ENCODE measurements at places on chromosomes 12 and 14. TPM values are rescaled to one million over a fixed set of nuclear protein-coding genes. Genes with fewer than 3 reads are reported as not detected.
A peak's percentile ranks its signal among the peaks of the same experiment; 100 is the strongest.

DNA sequence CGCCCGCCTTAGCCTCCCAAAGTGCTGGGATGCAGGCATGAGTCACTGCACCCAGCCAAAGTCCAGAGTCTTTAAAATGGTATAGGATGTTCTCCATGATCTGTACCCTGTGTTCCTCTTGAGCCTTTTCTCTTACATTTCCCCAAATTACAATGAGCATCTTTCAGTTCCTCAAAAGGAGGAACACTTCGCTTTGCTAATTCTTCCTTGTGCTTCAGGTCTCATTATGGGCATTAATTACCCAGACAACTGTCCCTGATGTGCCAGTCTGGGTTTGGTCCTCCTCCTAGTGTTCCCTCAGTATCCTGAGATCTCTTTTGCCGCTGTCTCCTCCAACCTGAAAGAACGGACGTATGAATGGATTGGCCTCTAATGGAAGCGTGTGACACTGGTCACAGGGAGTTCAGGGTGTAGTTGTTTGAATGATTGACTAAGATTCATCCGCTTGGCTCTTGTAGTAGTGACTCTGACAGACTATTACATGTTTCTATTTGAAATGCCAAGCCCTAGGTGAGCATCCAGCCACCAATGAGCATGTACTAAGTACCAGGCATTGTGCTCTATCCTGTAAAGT lies 8.2 kb downstream of the PRKCH start:
- H3K36me3 ChIP-seq: no peaks in the 10 kb centered on the region
- no peak overlapping the region for H3K27ac ChIP-seq
- H3K4me3 ChIP-seq: no peak overlapping the region
- H3K27me3 ChIP-seq: no peaks in the 10 kb centered on the region
- H3K4me1 ChIP-seq: peaks cover 2% of the 10 kb centered on the region

GRCh38 chr14:101475456-101476257 lies 85.6 kb upstream of the DIO3 start:
- no peak overlapping the region for H3K27ac ChIP-seq
- no peaks in the 10 kb centered on the region for H3K4me1 ChIP-seq
- no peaks in the 10 kb centered on the region for H3K27me3 ChIP-seq
- no peaks in the 10 kb centered on the region for H3K36me3 ChIP-seq

DNA sequence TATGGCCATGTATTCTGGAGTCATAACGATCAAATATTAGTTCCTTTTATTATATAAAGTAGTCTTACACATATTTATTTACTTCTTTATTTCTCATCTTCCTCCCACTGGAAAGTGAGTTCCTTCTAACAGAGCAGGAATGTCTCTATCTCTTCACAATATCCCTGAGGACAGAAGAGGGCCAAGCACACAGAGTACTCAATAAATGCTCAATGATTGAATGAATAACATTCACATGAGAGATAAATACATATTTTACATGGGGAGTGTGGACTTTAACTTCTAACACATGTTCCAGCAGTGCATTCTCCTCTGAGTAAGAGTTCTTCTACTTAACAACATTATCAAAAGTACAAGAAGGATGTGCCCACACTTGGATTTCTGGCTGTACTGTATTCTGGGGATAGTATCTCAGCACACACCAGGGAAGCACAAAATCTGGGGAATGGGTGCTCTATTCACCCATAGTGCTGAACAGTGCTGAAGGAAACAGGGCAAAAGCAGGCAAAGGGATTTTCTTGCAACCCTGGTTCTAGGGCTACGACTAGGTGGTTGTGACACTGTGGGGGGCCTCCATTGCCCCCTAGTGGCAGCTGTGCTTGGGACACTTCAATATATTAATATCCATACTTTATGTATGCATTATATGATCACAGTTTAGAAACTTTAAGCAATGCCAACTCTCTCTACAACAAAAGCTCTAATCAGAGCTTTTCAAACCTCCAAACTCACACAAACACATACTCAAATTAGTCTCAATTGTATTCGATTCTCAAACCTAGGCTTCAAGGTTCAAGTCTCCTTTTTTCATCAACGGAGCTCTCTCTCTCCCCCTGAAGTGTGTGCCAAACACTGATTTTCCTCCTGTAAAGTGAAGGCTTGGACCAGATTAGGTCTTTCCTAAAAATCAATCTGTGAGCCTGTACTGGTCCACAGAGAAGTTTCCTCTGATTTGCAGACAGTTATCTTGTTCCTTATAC lies 115.5 kb downstream of the SLC2A13 start:
- H3K27me3 ChIP-seq: no peaks in the 10 kb centered on the region
- DNase-seq: peak; percentile 42
- H3K36me3 ChIP-seq: no peaks in the 10 kb centered on the region
- no peak overlapping the region for H3K27ac ChIP-seq
- H3K4me1 ChIP-seq: no peaks in the 10 kb centered on the region
- H3K4me3 ChIP-seq: no peak overlapping the region

- no peak overlapping the region for H3K4me3 ChIP-seq
- H3K27me3 ChIP-seq: no peaks in the 10 kb centered on the region
- no peaks in the 10 kb centered on the region for H3K4me1 ChIP-seq
- no peak for DNase-seq
- no peaks in the 10 kb centered on the region for H3K36me3 ChIP-seq
- no peak overlapping the region for H3K27ac ChIP-seq
Observed at GRCh38 chr14:52998376-52999015, 47.6 kb upstream of the FERMT2 start.

- no peaks in the 10 kb centered on the region for H3K4me1 ChIP-seq
- no peaks in the 10 kb centered on the region for H3K36me3 ChIP-seq
- no peak for DNase-seq
- peak overlapping the region; percentile 21 for H3K27ac ChIP-seq
- H3K4me3 ChIP-seq: peak overlapping the region; percentile 60
Observed at GRCh38 chr12:70609203-70609602, 28.0 kb downstream of the PTPRB start.

DNA sequence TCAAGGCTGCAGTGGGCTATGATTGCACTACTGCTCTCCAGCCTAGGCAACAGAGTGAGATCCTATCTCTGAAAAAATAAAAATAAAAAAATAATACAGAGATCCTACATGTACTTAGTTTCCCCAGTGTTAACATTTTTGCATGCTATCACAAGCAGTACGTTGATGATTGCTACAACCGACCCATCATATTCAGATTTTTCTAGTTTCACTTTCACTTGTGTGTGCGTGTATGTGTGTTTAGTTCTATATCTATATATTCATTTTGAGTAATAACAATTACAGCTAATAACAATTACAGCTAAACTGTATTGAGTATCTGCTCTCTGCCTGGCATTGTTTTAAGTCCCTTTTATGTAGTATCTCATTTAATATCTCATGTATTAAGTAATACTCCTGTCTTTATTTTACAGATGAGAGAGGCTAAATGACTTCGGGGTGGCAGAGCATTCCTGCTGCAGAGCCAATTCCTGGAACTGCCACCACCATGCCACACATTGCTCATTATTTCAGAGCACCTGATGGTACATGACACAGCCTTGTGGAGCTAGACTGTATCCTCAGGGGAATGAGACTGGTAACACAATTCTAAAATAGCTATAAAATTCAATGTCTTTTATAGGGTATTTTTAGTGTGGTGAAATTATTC lies 153.1 kb downstream of the BCAT1 start:
- H3K36me3 ChIP-seq: no peaks in the 10 kb centered on the region
- H3K4me1 ChIP-seq: no peaks in the 10 kb centered on the region
- no peak for DNase-seq
- H3K27ac ChIP-seq: no peak overlapping the region
- H3K27me3 ChIP-seq: no peaks in the 10 kb centered on the region

DNA sequence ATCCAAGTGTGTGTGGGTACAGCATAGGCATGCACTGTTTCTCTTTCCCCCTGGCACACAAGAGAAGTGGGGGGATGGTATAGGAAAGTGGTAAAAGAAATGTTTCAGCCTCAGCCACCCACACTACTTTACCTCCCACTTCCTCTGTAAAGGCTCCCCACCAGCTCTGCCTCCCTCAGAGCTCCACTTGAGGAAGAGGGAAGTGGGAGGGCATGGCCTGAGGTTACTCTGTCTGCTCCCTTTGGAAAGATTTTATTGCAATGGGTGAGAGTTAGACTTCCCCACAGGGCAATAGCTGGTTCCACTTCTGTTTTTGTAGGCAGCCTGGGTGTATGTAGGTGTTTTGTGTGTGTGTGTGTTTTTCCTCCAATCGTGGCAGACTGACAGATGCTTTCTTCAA lies 145.3 kb downstream of the SSPN start:
- H3K36me3 ChIP-seq: peaks cover 10% of the 10 kb centered on the region
- H3K4me1 ChIP-seq: no peaks in the 10 kb centered on the region
- no peak overlapping the region for H3K4me3 ChIP-seq
- H3K27me3 ChIP-seq: no peaks in the 10 kb centered on the region
- H3K27ac ChIP-seq: no peak overlapping the region

- no peaks in the 10 kb centered on the region for H3K27me3 ChIP-seq
- peak overlapping the region; percentile 32 for H3K27ac ChIP-seq
- H3K36me3 ChIP-seq: no peaks in the 10 kb centered on the region
- H3K4me3 ChIP-seq: no peak overlapping the region
- DNase-seq: peak; percentile 2
- H3K4me1 ChIP-seq: no peaks in the 10 kb centered on the region
Observed at GRCh38 chr14:34930591-34931091, 52.2 kb upstream of the SRP54 start.

GRCh38 chr14:81200054-81200453 lies 20.7 kb downstream of the GTF2A1 start:
- no peak overlapping the region for H3K27ac ChIP-seq

The SYNDIG1L gene
- total RNA-seq: 0.13 TPM

The PMCH gene
- not detected for total RNA-seq

The KERA gene
- not detected for total RNA-seq

The LPAR5 gene
- 4.9 TPM for total RNA-seq

The TMEM63C gene
- total RNA-seq: 1.9 TPM
